Activated CD4-positive, alpha-beta T cell treated with anti-CD3 and anti-CD28 coated beads, Interleukin-2, Interleukin-4, amounts not matched to agents 100 ng/mL and 50 ng/mL, durations not matched to agents 16 hours and 8 hours (primary cell): ENCODE measurements at places on chromosomes 13 and 19.

DNA sequence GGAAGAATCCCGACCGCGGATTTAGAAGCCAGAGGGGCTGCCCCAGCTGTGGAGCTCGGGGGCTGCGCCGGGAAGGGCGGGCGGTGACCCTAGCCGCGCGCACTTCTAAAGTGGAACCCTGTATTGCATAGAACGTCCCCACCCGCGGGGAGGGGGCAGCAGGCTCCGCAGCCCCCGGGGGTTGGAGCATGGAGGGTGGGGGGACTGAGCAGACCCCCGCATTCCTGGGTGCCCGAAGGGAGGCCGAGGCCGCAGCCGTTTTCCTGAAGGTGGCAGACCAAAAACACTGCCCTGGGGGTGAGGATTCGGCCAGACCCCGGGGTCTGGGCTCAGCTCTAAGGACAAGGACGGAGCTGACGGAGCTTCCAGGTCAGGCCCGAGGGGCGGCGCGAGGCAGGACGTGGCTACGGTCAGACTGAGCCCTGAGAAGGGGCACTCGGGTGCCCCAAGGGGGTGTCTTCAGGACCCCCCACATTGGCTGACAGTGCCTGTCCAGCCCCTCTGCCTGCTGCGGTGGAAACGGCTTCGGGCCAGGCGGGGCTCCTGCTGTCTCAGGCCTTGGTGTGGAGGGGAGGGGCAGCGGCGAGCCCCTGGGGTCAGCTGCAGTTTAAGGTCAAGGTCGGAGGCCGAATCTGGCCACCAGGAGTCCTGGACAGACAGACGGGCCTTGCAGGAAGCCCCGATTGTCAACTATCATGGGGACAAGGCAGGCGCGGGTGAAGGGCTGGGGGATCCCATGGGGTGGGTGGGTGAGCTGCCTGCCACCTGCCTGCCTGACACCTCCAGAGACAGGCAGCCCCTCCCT is 12.6 kb downstream of the MKNK2 start:
- DNase-seq, result no peak

DNA sequence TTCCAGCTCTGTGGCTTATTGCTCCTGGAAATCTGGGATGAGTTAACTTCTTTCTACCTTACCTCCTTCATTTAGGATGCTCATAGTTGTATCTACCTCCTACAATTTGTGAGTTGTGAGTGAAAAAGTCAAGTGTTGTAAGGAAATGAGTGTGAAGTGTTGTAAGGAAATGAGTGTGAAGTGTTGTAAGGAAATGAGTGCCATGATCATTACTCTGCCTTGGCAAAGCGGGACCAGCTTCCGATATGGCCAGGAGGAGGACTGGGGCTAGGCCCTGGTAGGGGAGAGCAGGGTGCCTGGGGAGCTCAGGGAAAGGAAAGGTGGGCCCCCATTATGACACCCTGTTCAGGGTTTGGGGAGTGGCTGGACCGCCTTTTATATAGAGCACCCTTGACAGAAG is 435.2 kb downstream of the FGF9 start:
- no peak for DNase-seq

- peak; percentile 98 for DNase-seq
Observed at GRCh38 chr19:2084993-2085720, 11.0 kb downstream of the MOB3A start.

DNA sequence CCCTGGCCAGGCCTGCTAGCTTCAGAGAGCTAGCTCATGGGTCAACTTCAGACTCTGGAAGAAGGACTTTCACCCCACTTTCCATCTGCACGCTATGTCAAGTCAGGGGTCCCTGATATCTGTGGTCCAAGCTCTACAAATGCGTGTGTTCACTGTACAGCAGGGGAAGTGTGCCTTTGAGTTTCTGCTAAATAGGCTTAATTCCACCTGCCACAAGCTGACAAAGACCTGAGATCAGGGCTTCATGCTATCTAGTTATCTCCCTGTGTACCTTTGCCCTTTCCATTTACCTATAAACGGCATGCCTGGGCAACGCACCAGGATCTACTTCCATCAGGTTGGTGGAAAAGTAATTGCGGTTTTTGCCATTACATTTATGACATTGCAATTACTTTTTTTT is 10.7 kb upstream of the SULT2A1 start:
- no peak for DNase-seq

- no peak for DNase-seq
Observed at GRCh38 chr13:92802776-92803175, 423.8 kb upstream of the GPC6 start.

- DNase-seq, result peak; percentile 70
Observed at GRCh38 chr19:14031719-14032480, at the start of gene IL27RA. Gene IL27RA (plus strand): TSS chr19:14031762. CDS start chr19:14031873, 111 bp downstream.

DNA sequence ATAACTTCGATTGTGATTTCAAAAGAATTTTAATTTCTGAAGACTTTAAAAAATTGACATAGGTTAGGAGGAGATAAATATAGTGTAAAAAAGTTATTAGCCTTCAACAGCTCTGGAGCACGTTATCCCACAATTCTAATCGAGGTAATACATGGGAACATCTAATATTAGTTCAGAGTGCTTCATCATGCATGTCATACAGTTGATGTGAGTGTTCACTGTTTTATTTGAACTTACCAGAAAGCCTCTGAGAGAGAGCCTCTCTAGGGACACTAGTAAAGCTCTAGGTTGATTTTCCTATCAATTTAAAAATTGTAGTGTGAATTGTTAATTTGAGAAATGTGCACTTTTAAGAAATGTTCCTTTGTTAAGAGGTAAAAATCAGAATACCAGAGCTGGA is 140.4 kb downstream of the LMO7 start:
- DNase-seq, result no peak

GRCh38 chr13:52835071-52835839 is 13.2 kb downstream of the PCDH8 start:
- no peak for DNase-seq

GRCh38 chr19:54694648-54695047 is 29.6 kb upstream of the KIR3DL3 start:
- DNase-seq, result no peak

GRCh38 chr19:45920458-45920857 is 5.9 kb upstream of the NANOS2 start:
- DNase-seq, result no peak

- DNase-seq, result no peak
Observed at GRCh38 chr13:112815871-112816270, 126.0 kb downstream of the ATP11A start.

DNA sequence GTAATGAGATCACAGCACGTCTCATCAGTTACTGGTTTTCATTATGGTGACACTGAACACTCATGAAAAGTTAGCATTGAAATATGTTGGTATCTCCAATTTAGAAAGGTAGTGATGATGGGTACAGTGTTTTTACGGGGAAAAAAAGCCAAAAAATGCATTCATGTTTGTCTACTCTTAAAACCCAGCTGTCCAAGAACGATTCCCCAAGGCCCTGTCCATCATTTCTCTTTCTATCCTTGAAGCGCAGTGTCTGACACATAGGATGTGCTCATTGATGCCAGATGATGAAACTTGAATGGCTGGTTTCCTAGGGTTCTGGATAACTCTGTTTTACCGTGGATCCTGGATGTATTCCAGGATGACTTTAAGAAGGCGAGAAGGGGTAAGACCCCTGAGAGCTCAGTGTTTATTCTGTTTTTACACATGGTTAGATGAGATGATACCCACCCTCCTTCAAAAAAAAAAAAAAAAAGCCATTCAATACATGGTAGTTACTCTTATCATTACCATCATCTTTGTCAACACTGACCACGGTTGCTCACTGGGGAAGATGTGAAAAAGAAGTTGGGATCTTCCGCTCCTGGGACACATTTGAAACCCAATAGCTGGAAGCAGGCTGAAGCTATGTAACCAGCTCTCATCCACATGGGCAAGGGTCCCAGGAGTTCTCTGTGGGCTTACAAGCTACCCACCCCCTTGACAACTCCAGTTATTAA is 22.5 kb downstream of the SERP2 start:
- DNase-seq, result no peak

- DNase-seq, result peak; percentile 13
Observed at GRCh38 chr13:110716247-110716515, 2.7 kb downstream of the ING1 start.

GRCh38 chr19:5595129-5595528 is 27.4 kb upstream of the TINCR start:
- no peak for DNase-seq

DNA sequence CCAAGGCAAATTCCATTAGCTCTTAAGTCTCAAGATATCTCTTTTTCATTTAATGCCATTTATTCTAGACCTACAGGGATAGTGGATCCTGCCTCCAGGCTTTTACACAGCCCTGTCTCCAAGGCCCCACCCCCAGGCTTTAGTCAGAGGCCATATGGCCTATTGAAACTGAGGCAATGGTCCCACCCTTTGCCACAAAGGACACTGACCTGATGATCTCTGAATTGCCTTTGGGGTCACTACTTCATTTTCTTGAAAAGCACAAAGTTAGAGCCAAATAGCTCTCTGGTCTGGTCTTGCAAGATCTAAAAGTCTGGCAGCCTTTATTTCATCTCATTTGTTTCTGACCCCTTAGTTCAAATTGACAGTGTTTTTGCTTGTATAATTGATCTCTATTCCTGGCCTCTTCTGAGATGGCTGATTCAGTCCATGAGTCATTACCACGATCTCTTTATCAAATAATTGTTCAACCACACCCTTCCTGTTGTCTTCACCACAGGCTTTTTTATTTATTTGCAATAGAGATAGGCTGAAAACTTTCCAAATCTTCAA is 209.8 kb downstream of the FGF14 start:
- no peak for DNase-seq

DNA sequence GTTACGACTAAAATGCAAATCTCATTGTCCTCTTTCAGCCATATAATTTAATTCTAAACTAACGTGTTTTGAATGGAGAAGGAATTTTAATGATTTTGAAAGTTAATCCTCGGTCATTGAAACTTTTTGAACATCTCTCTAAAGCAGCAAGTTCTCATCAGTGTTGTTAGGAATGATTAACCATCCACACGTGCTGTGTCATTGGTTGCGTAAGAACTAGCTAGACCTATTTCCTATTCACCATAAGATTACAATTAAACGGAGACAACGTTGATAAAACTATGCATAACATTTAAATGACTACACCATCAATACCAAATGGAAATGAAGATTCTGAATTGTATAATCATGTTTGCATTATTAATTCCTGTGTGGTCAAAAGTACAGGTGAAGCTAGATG is 155.6 kb upstream of the IRS2 start:
- no peak for DNase-seq

- no peak for DNase-seq
Observed at GRCh38 chr19:3368848-3369336, 2.5 kb downstream of the NFIC start.

- no peak for DNase-seq
Observed at GRCh38 chr19:3769494-3769893, 2.5 kb downstream of the RAX2 start.

GRCh38 chr13:103557878-103558277 is 491.7 kb upstream of the SLC10A2 start:
- DNase-seq, result no peak

DNA sequence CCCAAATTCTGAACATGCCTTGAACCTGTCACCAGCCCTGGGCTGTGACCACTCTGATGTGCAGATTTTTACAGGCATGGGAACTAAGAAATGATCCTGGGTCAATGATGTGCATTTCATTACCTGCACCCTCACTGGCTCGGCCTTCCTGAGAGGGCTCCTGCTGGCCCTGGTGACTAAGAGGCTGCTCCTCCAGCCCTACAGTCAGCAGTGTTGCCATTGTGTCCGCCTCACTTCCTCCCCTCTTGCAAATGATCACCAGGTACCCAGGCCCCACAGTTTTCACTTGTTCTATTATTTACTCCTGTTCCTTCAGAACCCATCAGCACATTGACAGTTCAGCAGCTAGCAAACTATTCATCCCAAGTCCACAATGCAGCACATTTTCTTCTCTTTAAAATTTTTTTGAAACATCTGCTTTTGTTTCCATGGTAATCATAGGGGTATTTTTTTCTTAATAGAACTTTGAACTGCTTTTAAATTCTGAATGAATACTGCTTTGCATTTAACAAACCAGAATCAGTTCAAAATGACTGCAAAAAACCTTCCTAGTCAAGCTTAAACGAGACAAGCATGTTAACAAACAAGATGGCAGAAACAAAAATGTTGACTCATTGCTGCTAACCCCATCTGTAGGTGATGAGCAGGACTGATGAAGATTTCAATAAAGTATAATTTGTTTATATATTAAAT is 29.3 kb downstream of the STARD13 start:
- no peak for DNase-seq

GRCh38 chr19:4594201-4594600 is 34.7 kb upstream of the SEMA6B start:
- DNase-seq, result no peak
